ENCODE measurements at places on chromosomes 7 and 10. TPM values are rescaled to one million over a fixed set of nuclear protein-coding genes. Genes with fewer than 3 reads are reported as not detected.

DNA sequence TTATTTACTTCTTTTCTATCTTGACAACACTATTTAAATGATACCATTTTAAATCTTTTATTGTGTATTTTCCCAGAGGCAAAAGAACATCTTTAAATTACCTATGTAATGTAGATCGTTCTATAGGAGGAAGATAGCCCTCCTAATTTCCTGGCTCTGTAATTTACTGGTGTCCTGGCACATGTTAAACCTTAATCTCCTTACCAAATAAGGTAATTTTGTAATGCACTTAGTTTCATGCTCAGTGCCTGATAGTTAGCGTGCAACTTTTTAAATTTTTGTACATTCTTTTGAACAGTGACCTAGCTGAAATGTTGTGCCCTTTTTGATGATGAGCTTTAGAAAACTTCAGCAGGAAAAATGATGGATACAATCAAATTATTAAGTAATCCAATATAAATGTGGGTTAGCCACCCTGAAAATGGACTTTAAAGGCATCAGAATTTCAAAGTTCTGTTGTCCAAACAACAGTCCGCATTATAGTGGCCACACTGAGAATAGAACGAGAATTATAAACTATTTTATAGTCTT lies 81.4 kb downstream of the ABCB5 start:
- no peaks in the 10 kb centered on the region for H3K27me3 ChIP-seq
- DNase-seq = no peak

GRCh38 chr7:5692845-5693278 lies 88.6 kb downstream of the RNF216 start:
- no peaks in the 10 kb centered on the region for H3K27me3 ChIP-seq
- no peak overlapping the region for H3K4me3 ChIP-seq
- peaks cover 6% of the 10 kb centered on the region for H3K4me1 ChIP-seq
- H3K36me3 ChIP-seq = no peaks in the 10 kb centered on the region
- H3K27ac ChIP-seq = peak overlapping the region; percentile 91

DNA sequence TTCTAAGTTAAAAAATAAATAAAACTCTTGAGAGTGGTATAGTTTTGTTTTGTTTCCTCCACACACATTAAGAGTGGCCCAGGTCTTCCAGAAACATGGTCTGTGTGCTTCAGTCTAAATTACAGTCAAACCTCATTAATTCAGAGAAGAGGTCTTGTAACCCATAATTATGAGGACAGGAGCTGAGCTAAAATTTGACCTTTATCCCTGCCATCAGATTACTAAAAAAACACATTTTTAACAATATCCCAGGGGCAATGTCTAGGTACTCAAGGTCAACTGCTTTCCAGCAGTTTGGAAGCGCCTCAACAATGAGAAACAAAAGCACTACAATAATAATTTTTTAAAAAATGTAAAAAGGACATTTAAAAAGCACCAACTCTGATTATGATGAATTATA lies 184.1 kb upstream of the PFKP start:
- no peak overlapping the region for H3K4me3 ChIP-seq
- H3K36me3 ChIP-seq = no peaks in the 10 kb centered on the region

The SAMD8 gene
- 21.0 TPM for total RNA-seq

DNA sequence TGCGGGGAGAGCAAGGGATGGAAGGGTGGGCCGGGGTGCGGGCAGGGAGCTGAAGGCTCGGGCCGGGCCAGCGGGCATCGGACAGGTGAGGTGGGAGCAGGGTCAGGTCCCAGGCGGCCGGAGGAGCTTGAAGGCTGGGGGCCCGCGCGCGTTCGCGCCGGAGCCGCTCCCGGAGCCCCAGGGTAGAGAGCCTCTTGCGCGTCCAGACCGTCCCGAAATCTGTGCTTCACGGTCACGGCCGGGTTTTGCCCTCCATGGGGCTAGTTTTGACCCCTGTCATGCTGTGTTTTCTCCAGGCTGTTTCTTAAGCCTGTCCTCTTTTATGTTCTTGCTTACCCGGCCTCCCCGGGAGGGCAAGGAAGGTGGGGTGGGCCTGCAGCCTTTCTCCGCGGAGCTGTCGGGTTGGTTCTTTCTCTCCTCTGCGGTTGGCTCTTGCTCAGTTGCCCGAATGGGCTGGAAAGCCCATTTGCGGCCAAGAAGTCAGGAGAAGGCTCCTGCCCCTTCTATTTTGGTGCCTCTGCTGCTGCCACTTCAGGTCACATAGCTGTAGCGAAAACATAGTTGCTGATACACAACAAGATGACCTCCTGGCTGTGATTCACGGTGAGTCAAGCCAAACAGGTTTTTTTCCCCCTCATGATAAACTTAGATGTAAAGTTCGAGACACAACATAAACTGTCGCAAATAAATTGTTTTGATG lies 650 bp downstream of the UBE2D1 start:
- no peaks in the 10 kb centered on the region for H3K4me1 ChIP-seq
- H3K27ac ChIP-seq = peak overlapping the region; percentile 74
- H3K27me3 ChIP-seq = no peaks in the 10 kb centered on the region
- peak overlapping the region; percentile 73 for H3K4me3 ChIP-seq
- no peaks in the 10 kb centered on the region for H3K36me3 ChIP-seq

The MYOZ1 gene
- total RNA-seq = not detected

- no peak overlapping the region for H3K4me3 ChIP-seq
- no peaks in the 10 kb centered on the region for H3K4me1 ChIP-seq
- H3K27ac ChIP-seq = no peak overlapping the region
- no peaks in the 10 kb centered on the region for H3K36me3 ChIP-seq
- H3K27me3 ChIP-seq = no peaks in the 10 kb centered on the region
- DNase-seq = no peak
Measured at GRCh38 chr7:86733783-86734182, 90.1 kb downstream of the GRM3 start.

GRCh38 chr10:5096108-5096507 lies 1.9 kb downstream of the AKR1C3 start:
- H3K4me1 ChIP-seq = peaks cover 5% of the 10 kb centered on the region
- no peak for DNase-seq
- H3K27ac ChIP-seq = no peak overlapping the region
- peak overlapping the region; percentile 64 for H3K4me3 ChIP-seq

The IFIT1B gene
- total RNA-seq = not detected

DNA sequence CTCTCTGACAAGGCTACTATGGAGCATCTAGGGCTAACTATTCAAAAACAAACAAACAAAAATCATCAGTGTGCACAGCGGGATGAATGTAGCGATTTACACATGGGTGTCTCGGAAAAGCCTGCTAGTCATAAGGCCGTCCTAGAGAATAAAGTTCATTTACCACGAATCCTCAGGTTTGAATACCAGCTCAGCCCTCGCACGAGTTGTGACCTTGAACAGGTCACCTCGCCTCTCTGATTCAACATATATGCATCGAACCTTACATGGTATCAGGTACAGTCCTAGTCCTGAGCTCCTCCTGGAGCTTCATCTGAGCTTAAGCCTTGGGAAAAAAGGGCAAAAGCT lies 572 bp downstream of the ATP5MF start:
- peak overlapping the region; percentile 88 for H3K27ac ChIP-seq
- peak overlapping the region; percentile 80 for H3K4me3 ChIP-seq
- no peaks in the 10 kb centered on the region for H3K27me3 ChIP-seq
- DNase-seq = no peak
- H3K36me3 ChIP-seq = peaks cover 20% of the 10 kb centered on the region
- H3K4me1 ChIP-seq = no peaks in the 10 kb centered on the region

The PAX4 gene
- total RNA-seq = 1.3 TPM

Measured in Peyer's patch (tissue), 4 donors.